Kidney (tissue), 22 donors: ENCODE measurements at places on chromosomes 11 and 22. TPM values are rescaled to one million over a fixed set of nuclear protein-coding genes. Genes with fewer than 3 reads are reported as not detected.

- DNase-seq, result peak; percentile 6
Measured at GRCh38 chr11:56885177-56885576, 103.5 kb upstream of the OR5AK2 start.

DNA sequence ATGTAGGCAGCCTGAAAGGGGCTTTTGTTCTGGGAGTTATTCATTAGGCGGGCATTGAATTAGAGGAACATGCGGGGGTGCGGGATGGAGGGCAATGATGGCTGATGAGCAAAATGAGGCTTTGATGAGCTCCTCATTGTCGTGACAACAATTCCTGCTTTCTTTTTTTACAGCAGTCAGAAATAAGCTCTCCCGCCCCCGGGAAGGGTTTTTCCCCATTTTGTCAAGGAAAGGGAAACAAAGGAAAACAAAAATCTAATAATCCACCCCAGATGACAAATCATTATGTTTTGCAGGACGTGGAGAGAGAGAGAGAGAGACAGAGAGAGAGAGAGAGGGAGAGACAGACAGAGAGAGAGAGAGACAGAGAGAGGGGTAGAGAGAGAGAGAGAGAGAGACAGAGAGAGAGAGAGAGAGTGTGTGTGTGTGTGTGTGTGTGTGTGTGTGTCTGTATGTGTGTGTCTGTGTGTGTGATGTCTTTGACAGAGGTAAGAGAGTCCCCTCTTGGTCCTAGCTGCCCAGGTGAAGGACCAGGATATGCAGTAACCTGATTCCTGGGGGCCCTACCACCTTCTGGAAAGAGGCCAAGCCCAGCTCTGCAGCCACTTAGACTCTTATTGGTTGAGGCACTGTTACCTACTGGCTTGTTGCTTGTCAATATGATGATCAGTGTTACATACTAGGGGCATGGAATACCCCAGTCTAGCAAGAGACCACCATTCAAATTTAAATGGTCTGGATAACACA, 46.7 kb upstream of the PARVA start:
- peak; percentile 45 for DNase-seq

- DNase-seq, result no peak
Measured at GRCh38 chr11:80694385-80694784, 1253.6 kb upstream of the TENM4 start.

- no peak for DNase-seq
Measured at GRCh38 chr11:66017321-66017720, 5.5 kb downstream of the CST6 start.

- peak; percentile 91 for DNase-seq
Measured at GRCh38 chr11:67262731-67263675, 3.3 kb upstream of the GRK2 start.

- DNase-seq, result no peak
Measured at GRCh38 chr11:61707574-61707973, 27.4 kb downstream of the DAGLA start.

GRCh38 chr22:43796567-43796966, 15.5 kb downstream of the EFCAB6 start:
- no peak for DNase-seq

- DNase-seq, result no peak
Measured at GRCh38 chr11:6757373-6757967, 14.3 kb downstream of the OR2AG2 start.

DNA sequence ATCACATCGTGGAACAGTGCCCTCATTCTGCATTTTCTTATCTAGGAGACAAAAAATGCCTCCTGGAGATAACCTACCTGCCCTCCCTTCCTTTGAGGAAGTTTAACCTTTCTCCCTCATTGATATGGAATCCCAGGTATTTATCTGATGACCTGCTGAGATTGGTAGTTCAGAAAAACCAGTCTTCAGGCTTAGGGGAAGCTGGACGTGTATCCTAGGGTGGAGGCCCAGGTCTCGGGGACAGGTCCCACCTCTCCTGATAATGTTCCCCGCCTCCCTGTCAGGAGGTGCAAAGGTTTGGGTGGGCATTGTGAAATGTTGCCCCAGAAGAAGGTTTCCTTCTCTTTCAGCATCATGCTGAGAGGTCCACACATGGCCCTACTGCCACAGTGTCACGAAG, 186.9 kb upstream of the NAV2 start:
- no peak for DNase-seq

GRCh38 chr11:21927628-21928027, 265.3 kb upstream of the ANO5 start:
- no peak for DNase-seq

GRCh38 chr11:17558916-17559315, 11.9 kb downstream of the OTOG start:
- no peak for DNase-seq

- no peak for DNase-seq
Measured at GRCh38 chr22:17114173-17114897, 6.8 kb downstream of the TMEM121B start.

DNA sequence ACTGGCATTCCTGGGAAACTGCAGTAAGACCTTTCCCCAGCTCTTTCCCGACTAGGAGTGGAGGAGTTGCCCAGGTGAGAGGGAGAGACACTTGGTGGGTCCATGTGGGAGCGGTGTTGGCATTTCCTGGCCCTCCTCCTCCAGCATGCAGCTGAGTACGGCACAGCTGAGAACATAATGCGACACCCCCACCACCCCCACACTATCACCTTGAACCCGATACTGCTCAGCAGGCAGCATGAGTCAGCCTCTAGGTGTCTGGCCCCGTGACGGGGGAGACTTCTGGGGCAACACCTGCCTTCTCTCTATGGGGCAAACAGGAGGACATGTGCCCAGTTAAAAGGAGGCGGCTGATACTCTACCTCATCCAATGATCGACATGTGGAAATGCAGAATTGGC, 64.4 kb downstream of the PKNOX2 start:
- no peak for DNase-seq

DNA sequence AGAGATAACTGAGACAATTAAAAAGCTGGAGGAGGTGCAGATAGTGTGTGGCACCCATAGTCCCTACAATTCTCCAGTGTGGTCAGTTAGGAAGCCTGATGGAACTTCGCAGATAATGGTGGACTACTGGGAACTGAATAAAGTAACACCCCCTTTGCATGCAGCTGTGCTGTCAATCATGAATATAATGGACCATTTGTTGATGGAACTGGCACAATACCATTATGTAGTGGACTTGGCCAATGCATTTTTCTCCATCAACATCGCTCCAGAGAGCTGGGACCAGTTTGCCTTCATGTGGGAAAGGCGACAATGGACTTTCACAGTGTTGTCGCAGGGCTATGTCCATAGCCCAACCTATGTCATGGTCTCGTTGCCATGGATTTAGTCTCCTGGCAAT, 324.2 kb downstream of the TMEM135 start:
- no peak for DNase-seq

DNA sequence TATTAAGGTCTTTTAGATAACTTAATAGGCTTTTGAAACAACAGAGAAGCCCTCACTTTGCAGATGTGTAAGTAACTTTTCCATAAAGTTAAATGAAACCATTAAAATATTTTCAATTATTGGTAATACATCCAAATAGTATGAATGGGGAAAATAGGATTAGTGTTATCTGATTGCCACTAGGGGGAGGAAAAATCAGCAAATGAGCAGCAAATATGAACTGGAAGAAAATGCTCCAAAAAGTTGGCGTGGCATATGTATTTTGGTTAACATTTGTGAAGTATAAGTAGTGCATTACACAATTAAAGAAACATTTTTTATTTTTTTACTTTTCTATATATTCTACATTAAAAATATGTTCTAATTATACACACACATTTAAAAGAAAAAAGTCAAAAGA, 259.8 kb upstream of the ANO5 start:
- no peak for DNase-seq

- DNase-seq, result no peak
Measured at GRCh38 chr11:82047200-82047599, 686.5 kb downstream of the FAM181B start.

- DNase-seq, result no peak
Measured at GRCh38 chr11:11450744-11451362, 97.8 kb upstream of the CSNK2A3 start.

DNA sequence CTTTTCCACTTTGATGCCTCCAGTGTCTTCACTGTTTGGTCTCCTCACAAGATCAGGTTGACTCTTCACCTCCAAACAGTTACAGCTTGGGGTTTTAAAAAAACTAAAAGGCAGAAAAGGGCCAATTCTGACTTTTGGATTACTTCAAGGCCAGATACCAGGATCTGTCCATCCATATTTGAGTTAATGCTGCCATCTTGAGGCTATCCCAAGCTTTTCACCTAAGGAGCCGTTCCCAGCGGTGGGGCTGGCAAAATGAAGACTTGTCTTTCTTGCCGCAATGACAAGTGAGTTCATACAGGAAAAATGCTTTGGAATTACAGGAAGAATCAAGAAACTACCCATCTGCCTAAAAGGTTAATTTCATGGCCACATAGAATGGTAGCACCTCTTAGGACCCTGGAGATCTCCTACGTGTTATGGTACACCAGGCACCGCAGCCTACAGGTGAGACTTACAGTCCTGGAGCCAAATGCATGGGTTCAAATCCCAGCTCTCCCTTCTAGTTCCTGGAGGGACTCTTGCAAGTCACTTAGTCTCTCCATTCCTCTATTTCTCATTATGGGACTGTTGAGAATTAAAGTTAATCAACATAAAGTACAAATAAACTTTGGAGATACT, 6.0 kb upstream of the OR5B21 start:
- peak; percentile 68 for DNase-seq

GRCh38 chr22:23984430-23984829, 4.5 kb downstream of the GSTT2 start:
- DNase-seq, result no peak

- peak; percentile 65 for DNase-seq
Measured at GRCh38 chr11:75815345-75816168, 547 bp downstream of the UVRAG start.

DNA sequence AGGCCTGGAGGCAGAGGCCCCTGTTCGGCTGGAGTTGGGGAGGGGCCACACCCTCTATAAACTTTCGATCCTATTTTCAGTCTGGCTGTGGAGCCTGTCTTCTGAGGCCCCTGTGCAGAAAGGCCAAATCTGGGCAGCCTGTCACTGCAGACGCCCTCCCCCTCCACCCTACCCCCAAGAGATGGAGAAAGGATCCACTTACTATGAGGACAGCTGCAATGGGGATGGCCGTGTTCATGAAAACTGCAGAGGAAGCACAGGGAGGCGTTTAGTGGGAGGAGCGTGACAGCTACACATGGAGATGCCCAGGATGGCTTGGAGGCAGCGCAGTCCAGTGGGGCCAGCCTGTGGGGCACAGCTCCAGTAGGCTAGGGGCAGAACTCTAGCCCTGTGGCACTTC, 43.5 kb upstream of the KCNJ11 start:
- peak; percentile 28 for DNase-seq

GRCh38 chr22:47802421-47802820, 1040.0 kb downstream of the TBC1D22A start:
- DNase-seq, result no peak

GRCh38 chr22:49871482-49871881, 17.8 kb downstream of the ZBED4 start:
- no peak for DNase-seq

- no peak for DNase-seq
Measured at GRCh38 chr11:92784331-92784730, 185.1 kb upstream of the MTNR1B start.

- DNase-seq, result peak; percentile 89
Measured at GRCh38 chr11:117814204-117814765, 10.3 kb downstream of the FXYD2 start.

GRCh38 chr22:48393041-48393370, 1434.7 kb downstream of the BRD1 start:
- DNase-seq, result no peak

- DNase-seq, result no peak
Measured at GRCh38 chr11:115613986-115614632, 109.9 kb upstream of the CADM1 start.

BRSK2 gene
- total RNA-seq, result 1.2 TPM

OR52I1 gene
- not detected for total RNA-seq

C11orf65 gene
- total RNA-seq, result 1.1 TPM

TSGA10IP gene
- not detected for total RNA-seq

KCNJ11 gene
- 4.8 TPM for total RNA-seq

PARVG gene
- total RNA-seq, result 20.9 TPM

CALCA gene
- not detected for total RNA-seq

OR52I2 gene
- total RNA-seq, result not detected

VPREB1 gene
- not detected for total RNA-seq

SNAP29 gene
- total RNA-seq, result 25.4 TPM
